ENCODE measurements at places on chromosomes 7 and 10.
A peak's percentile ranks its signal among the peaks of the same experiment; 100 is the strongest.

- no peak for DNase-seq
Measured at GRCh38 chr10:95475827-95476468, 85.2 kb downstream of the SORBS1 start.

DNA sequence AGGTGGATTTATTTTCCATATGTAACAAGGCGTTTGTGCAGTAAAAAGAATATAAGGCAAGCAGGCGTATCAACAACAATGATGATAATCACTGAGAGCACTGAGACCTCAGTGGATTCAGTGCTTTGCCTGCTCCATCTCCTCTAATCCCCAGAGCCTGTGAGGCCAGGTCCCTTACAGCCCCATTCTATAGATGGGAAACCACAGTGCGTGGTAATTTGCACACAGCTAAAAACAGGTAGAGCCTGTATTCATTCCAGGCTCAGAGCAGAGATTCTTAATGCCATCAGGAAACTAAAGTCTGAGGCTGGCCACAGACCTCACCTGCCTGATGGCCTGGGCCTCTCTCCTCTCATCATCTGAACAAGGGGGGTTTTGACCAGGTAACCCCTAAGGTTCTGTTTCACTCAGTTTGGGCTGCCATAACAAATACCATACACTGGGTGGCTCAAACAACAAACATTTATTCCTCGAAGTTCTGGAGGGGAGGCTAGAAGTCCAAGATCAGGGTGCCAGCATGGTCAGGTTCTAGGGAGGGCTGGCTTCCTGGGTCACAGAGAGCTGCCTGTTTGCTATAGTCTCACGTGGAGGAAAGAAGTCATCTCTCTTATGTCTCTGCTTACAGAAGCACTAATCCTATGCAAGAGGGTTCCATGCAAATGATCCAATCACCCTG is 10.3 kb upstream of the RASSF4 start:
- no peak for DNase-seq

DNA sequence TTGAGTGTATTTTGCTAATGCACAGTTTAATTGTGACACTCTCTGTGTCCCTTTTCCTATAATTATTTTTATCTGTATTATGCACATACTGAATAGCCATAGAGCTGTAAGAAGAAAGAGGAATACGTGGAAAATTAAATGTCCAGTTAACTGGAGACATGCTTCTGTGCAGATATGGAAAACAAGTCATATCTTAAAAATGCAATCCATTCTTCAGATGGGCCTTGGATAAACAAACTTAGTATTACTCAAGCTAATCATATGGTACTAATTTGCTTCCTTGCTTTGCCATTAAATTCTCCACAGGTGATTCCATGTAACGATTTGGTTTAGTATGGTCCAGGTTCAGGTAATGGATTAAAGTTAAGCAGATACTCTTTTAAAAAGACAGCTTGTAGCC is 201.2 kb upstream of the CELF2 start:
- DNase-seq: no peak

DNA sequence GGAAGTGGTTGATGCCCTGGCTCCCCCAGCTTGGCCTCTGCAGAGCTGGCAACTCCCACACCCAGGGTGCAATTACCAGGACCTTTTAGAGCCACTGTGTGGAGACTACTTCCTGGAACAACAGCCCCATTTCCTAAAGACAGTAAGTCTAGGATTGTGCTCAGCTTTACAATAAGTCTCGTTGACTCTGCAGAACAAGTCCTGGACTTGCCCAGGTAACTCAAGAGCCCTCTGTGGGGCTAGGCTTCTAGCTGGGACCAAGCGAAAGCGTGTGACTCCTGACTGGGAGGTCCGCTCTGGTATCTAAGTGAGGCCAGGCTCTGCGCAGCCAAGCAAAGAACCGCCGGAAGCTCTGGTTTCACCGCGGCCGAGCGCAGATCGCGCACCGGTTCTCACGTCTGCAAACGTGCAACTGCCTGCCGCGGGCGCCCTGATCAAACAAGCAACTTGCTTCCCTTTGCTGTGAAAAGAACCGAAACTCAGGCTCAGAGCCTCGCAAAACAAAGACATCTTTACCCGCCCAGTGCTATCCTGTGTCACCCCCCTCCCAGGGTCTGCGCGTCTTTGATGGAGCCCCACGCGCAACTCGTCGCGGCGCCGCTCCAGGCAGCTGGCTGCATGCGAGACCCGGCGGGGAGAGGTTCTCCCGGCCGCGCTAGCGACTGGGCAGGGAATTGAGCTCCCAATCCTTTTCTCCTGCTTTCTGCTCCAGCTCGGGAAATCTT is 4.4 kb upstream of the PDLIM1 start:
- peak; percentile 81 for DNase-seq

DNA sequence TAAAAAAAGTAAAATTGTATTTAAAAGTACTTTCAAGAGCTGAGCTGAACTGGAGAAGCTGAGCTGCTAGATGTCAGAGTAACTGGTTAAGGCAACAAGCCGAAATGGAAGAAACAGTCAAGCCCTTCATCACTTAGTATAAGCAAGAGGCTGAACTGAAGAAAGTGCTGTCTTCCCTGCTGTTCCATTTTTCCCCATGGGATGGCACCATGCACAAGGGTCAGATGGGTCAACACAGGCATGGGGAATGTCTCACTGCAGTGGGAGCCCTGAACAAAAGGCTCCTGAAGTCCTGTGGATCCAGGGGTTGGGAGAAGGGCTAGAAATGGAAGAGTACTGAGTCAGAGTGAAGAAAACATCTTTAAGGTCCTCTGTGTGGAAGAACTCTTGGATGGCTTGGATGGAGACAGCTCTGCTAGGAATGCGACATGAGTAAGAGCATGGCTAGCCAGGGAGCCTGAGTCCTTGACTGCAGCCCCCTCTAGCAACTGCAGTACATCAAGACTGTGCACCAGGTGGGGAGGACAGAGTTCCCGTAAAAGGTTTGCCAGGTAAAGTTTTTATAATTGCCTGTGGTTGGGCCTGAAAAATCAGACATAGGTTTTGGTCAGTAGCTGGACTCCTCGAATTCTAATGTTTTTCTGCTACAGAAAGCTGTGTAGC is 348.3 kb downstream of the GPR158 start:
- DNase-seq: no peak

GRCh38 chr7:77246026-77246640 is 46.5 kb upstream of the FGL2 start:
- no peak for DNase-seq

GRCh38 chr7:1501487-1502270 is 2.5 kb downstream of the INTS1 start:
- DNase-seq: no peak

GRCh38 chr10:88395677-88396076 is 187.4 kb downstream of the RNLS start:
- no peak for DNase-seq

DNA sequence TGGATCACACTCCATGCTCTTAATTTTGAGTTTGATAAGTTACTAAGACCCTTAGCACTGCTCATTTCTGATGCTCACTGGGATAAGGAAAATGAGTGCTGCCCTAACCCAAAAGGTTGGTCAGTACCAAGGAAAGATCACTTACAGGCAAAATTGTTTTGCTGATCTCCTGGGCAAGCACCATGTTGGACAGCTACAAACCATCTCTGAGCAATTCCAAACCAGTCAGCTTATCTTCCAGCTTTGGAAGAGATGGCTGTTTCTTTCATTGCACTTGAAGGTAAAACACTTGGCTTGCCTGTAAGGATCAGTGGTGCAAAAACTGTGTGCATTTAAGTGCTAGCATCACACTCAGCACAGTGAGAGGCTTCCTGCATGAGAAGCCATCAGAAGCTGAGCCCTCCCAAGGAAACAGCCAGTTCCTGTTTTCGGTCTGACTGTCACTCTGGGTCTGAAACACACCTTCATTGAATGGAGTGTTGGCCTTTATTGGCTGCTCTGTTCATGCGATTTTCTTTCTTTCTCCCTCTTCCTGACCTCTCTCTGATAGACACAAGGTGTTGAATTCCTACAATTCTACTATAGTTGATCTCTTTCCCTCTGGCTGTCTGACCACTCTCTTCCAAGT is 126.4 kb upstream of the GHITM start:
- DNase-seq: no peak

GRCh38 chr7:47346377-47346914 is 235.5 kb downstream of the TNS3 start:
- DNase-seq: no peak

DNA sequence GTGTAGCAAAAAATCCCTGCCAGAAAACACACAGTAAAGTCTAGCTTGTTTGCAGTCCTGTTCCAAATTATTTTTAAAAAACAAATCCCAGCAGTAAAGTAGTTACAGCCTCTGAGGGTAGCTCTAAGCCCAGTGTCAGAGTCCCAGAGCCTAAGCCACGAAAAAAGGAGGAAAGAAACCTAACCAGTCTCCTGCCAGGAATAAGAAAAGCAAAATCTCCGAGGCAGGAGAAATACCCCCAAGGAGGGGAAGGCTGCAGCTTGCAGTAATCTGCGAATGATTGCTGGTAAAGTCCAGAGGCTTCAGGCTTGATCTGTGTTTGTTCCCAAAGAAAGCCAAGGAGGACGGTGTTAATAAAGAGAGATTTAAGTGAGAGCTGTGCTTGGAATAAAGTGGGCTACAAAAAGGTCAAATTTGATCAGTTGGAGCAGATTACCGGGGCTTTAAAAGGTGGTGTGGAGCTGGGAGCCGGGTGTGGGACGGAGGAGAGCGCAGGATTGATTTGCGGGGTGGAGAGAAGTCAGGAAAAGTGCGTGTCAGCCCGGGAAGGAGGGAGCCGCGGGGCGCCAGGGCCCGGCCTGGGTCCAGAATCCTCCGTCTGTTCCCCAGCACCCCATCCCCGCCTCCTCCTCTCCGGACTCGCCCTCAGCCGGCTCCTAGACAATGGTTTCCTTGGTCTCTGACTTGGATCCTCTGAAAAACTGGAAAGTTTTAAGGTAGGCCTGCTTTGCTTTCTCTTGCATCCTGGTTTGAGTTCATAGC is 219.4 kb upstream of the CELF2 start:
- no peak for DNase-seq

DNA sequence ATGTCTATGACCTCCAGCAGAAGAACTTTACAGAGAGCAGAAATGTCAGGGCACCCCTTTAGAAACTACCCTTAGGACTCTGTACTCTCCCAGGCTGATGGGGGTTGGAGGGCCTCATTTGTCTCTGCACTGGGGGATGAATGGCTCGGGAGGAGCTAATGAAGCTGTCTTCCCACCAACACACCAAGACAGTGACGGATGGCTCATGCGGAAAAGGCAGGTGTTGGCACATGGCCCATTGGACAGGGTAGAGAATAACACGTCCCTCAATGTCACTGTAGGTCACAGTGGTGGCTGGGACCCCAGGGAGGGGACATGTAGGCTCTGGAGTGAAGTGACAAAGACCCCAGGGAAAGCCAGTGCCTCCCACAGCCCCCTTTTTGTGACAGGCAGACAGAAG is 64.0 kb upstream of the PCBD1 start:
- no peak for DNase-seq
